ENCODE measurements at places on chromosomes 12 and 14. TPM values are rescaled to one million over a fixed set of nuclear protein-coding genes. Genes with fewer than 3 reads are reported as not detected.
A peak's percentile ranks its signal among the peaks of the same experiment; 100 is the strongest.

DNA sequence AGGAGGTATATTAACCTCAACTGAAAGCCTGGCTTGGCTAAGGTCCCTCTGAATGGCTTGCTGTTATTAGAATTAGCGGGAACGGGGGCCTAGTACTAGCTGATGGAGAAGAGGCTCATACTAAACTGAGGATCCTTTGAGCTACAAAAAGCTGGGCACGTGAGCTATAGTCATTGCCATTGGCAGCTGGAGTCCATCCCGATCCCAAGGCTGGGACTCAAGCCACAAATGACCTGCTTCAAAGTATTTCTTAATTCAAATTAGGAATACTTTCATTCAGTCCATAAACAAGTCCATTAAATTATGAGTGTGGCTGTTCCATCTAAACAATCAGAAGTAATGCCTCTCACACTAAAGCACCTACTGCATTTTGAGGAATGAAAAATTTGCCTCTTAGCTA is 114.5 kb downstream of the DACT1 start:
- DNase-seq, result no peak

GRCh38 chr14:22122829-22123560 is 449.4 kb upstream of the OR4E1 start:
- DNase-seq, result no peak

DNA sequence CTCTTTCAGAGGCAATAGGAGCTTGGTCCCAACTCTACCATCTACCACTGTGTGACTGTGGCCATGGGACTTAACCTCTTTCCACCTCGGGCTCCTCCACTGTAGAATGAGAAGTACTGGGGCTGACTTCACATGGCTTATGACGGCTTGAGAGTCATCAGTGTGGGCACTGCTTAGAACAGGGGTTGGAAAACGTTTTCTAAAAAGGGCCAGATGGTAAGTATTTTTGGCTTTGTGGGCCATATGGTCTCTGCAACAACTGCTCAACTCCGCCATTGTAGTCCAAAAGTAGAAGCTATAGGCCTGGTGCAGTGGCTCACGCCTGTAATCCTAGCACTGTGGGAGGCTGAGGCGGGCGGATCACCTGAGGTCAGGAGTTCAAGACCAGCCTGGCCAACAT is 69.2 kb upstream of the LTA4H start:
- no peak for DNase-seq

- DNase-seq, result no peak
Observed at GRCh38 chr12:47648056-47648579, 57.7 kb downstream of the RPAP3 start.

DNA sequence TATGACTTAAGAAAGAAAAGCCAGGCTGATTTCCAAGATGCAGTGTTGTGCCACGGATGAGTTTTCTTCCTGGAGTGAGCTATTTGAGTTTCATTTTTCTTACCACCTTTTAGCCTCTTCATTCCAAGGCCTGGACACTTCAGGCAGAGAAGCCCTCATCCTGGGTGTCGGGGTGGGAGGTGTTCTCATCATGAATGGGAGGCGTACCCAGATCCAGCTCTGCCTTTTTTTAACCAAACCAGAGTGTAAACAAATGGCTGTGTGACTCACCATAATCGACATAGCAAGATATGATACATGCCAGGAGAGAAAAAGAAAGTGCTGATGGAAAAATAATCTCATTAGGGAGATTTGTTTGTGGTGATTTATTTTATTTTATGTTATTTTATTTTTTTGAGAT is 79.9 kb downstream of the ARF6 start:
- DNase-seq, result no peak

CFAP73 gene
- total RNA-seq, result not detected

- no peak for DNase-seq
Observed at GRCh38 chr14:21099596-21099985, 1.1 kb upstream of the ZNF219 start.

DNA sequence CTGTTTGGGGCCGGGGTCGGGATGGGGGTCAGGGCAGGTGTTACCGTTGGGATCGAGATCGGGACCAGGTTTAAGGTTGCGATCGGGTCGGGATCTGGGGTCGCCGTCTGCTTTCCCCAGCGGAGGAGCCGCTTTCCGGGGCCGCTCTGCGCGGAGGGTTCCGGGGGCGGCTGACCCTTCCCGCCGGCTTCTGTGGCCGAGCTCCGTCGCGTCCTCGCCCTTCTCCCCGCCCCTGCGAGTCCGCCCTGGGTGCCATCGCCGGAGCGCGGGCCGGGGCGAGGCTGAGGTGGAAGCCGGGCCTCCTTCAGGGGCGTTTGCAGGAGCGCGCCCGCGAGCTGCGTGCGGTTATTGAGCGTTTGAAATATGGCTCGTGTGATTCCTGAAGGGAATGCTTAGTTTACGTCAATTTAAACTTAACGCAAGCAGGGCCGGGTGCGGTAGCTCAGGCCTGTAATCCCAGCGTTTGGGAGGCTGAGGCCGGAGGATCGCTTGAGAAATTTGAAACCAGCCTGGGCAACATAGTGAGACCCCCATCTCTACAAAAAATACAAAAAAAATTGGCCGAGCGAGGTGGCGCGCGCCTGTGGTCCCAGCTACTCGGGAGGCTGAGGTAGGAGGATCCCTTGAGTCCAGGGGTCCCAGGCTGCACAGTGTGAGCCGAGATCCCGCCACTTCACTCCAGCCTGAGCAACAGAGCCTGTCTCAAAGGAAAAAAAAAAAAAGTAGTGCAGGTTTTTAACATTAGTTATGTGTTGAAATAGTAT is 620 bp downstream of the PGAM5 start:
- no peak for DNase-seq

SLCO1B1 gene
- not detected for total RNA-seq

GRCh38 chr12:5907807-5908206 is 37.3 kb downstream of the ANO2 start:
- no peak for DNase-seq

- no peak for DNase-seq
Observed at GRCh38 chr12:83931451-83931850, 981.1 kb downstream of the SLC6A15 start.

DNA sequence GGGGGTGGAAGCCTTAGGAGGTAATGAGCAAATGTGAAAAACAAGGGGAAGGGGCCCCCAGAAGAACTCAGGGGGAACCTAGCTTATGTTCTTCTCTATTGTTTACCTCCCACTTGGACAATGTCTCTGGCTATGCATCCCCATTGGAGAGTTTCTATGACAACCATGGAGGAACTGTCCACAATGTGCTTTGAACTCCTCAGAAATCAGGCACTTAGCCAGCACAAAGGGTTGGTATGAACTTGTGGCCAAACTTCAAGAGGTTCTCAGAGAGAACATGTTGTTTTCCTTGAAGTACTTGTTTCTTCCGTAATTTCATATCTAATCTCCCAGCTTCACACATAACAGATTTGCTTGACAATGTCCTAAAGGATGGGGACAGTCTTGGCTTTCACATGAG is 202.8 kb upstream of the PELI2 start:
- DNase-seq, result peak; percentile 14

TBX5 gene
- total RNA-seq, result not detected

GRCh38 chr14:95206534-95206933 is 49.2 kb upstream of the DICER1 start:
- no peak for DNase-seq

NANOG gene
- total RNA-seq, result not detected

DNA sequence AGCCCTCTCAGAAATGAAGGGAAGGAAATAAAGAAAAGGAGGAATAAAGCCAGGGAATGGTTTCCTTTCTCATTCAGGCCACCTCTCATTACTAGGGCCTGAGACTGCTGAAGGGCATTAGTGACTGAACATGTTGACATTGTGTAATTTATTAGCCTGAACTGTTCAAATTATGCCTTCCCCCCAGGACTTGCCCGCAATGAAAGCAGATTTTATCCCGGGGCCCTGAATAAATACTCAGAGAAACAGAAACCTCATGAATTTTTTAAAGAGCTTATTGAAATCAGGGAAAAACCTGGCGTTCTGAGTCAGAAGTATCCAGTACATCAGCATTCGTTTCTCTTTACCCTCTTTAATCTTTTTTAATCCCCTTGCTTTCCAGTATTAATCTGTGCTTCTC is 35.9 kb upstream of the WSCD2 start:
- no peak for DNase-seq

SERPINA1 gene
- 11.9 TPM for total RNA-seq

ART4 gene
- total RNA-seq, result 2.4 TPM

E2F7 gene
- not detected for total RNA-seq

- DNase-seq, result no peak
Observed at GRCh38 chr14:104965561-104966231, 12.5 kb downstream of the AHNAK2 start.

GRCh38 chr12:49550693-49551252 is 11.9 kb downstream of the KCNH3 start:
- no peak for DNase-seq

ERBB3 gene
- total RNA-seq, result 90.6 TPM

DNA sequence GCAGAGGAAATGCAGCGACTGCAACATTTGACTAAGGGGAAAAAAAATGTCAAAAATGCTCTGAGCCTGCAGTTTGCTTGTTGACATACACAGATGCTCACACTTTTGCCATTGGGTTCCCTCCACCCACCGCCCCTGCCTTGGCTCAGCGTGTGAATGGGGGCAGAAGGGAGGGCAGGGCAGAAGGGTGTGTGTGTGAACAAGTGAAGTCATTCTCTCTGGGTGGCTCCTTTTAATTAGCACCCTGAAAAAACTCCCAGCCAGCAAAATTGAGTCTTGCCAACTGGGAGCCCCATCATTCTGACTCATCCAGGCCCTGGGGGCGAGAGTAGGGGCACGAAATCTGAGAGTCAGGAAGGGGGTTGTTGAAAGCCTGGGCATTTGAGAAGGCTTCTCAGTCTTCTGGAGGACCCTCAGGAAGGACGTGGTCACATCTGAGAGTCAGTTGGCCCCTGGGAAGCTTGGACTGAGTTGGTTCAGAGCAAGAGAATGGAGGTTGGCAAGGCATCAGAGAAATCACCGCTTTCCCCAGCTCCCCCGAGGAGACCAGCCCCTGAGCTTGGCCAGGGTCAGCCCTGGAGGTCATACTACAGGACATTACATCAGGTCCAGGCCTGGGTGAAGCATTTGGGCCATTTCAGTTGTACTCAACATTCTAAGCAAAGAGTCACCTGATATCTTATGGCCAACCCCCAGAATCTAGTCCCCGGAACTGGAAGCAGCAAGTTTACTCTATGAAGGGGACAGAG is 22.7 kb upstream of the KRT78 start:
- DNase-seq, result peak; percentile 46

- DNase-seq, result no peak
Observed at GRCh38 chr12:128726886-128727285, 96.9 kb downstream of the SLC15A4 start.

KCNMB4 gene
- 19.0 TPM for total RNA-seq

SLC22A17 gene
- total RNA-seq, result 57.6 TPM

MYF5 gene
- not detected for total RNA-seq

TSPAN11 gene
- total RNA-seq, result 30.6 TPM

- no peak for DNase-seq
Observed at GRCh38 chr12:85329913-85330312, 49.9 kb downstream of the ALX1 start.

SLC17A8 gene
- not detected for total RNA-seq

DNA sequence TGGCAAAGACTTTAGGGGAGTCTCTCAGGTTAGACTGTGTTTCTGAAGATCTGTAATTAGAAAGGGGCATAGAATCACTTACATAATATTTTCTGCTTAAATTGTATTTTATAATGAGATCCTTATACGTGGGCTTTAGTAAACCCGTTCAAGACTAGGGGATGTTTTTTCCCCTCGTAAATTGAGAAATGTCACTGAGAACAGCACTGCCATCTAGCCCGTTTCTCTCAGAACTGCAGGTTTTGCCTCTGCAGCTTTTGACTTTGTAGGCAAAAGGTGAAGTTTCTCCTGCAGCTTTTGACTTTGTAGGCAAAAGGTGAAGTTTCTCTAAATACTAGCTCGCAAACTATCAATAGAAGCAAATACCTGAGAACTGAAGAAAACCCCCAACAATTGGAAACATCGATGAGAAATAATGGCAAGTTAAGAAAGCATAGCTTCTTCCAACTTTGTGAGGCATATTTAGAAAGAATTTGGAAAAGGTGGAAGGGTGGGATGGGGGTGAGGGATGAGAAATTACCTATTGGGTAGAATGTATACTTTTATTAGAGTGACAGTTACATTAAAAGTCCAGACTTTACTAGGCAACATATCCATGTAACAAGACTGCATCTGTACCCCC is 9.9 kb upstream of the ASPG start:
- no peak for DNase-seq

- peak; percentile 10 for DNase-seq
Observed at GRCh38 chr14:104930526-104931303, 6.0 kb downstream of the PLD4 start.

AMN gene
- total RNA-seq, result not detected

DNA sequence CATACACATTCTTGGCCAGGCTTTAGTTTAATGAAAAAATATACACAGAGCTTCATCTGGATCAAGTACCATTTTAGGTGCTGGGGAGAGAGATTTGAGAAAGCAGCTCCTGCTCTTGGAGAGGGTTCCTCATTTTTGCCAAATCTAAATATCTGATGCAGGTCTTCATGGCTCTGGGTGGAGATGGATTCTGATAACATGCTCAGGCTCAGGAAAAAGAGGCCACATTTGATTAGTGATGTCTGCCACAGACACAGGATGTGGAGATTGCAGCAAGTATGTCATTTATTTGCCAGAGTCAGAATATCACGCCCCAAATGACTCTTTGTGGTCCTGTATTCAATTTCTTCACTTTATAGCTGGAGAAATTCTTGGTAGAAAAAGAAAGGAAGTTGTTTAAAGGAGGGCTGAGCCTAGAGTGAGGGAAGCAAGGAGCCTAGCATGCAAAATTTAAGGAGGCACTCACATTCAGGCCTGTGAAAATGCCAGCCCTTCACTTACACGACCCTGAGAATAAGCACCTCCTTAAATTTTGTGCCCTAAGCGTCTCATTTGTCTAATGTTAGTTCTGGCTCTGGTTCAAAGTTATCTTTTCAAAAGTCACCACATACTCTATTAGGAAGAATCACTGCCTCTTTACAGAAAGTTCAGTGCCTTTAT is 492.9 kb upstream of the TBX3 start:
- DNase-seq, result no peak

PRKAB1 gene
- 24.5 TPM for total RNA-seq

GRCh38 chr14:37589715-37590427 is 5.2 kb downstream of the FOXA1 start:
- DNase-seq, result no peak

ADAM20 gene
- 3.1 TPM for total RNA-seq

GRCh38 chr12:69988481-69989321 is 163.7 kb downstream of the MYRFL start:
- no peak for DNase-seq
